ENCODE measurements at places on chromosomes 7 and 10.

DNA sequence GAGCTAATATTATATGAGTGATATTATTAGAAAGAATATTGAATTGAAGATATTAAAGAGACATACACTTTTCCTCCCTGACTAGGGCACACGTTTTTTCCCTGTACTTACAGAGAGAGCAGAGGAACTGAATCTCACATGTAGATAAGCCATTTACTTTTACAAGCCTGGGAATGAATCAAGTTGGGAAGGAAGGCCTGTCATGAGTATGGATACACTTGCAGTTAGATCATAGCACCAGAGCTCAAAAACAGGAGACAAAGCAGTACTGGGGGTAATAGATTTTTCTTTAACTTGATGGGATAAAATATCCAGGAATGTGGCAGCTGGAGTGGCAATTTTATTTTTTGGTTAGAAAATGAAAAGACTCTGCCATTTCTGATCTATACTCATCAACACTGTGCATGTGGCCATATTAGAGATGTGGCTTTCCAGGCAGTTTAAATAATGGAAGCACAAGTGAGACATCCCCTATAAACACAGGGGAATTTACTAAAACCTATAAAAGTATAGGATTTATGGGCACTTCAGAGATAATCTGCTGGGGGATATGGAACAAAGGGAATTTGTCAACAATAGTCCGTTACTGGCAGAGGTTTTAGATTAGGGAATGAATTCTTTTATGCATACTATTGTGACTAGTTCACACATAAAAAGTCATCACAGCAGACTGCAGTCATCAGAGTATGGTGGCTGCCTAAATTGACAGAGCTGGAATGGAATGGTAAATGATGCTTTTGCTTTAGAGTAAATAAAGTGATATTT, 657.7 kb upstream of the MBL2 start:
- DNase-seq, result no peak

GRCh38 chr10:127210936-127211466, 14.6 kb upstream of the INSYN2A start:
- DNase-seq, result no peak

DNA sequence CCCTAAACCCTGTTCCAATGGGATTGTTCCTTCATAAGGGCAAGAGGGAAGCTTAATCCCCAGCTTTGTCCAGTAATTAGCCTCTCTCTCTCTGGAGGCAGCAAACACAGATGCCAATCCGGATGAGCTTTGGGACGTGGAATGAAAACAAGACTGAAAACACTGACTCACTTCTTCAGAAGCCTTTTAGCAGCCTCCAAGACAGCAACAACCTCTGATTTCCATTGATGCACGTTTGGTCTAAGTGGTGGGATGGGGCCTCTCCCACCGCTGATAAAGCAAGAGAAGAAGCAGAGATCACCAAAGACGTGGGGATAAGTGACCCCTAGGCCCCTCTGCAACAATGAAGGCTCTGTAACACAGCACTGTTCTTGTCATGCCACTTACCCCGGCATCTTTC, 5.8 kb upstream of the GFRA1 start:
- no peak for DNase-seq

- no peak for DNase-seq
Measured at GRCh38 chr7:47600199-47601118, 18.5 kb upstream of the TNS3 start.

DNA sequence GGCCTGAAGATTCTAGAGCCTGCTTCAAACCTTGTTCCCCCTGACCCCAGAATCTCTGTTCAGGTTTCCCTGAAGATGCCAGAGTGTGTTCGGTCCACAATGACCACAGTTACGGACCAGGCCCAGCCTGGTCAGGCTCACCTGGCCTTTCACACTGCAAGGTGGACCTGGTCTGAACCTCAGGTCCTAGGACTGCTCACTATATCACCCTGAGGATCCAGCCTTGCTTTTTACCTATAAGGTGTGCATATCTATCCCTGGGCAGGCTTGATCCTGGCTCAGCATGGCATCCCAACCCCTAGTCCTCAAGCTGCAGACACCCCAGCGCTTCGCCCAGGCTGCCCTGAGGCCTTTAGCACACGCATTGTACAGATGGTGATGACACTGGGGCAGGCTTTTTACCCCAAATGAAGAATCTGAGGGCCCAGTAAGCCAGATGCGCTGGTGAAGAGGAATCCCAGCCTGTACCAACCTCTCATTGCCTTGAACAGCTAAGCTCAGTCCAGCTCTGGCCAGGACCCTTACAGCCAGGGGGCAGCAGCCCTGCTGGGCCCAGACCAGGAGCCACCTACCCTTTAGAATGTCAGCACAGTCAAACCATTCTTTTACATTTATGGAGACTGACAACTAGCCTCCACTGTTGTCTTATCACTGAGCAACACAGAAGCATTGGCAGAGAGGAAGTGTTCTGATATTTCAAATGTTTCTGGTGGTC, 28.0 kb downstream of the MAT1A start:
- DNase-seq, result no peak

GRCh38 chr7:45255187-45255586, 97.6 kb downstream of the RAMP3 start:
- no peak for DNase-seq

GRCh38 chr10:29537799-29538198, 97.0 kb downstream of the SVIL start:
- no peak for DNase-seq

DNA sequence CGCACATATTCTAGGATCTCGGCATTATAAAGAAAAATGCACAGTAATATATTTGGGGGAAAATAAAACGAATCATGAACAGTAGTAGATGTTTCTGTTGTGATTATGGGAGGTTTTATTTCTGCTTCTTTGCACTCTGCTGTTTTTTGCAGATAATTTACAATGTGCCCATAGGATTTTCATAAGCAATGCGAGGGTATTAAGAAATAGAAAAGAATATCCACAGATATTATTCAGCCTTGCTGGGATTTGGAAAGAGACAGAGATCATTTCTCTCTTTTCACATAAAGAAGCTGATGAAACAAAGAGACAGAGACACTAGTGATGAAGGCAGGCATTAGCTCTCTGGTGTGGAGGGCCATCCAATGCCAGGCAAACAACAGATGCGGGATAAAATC, 158.6 kb downstream of the KCNMA1 start:
- DNase-seq, result no peak

DNA sequence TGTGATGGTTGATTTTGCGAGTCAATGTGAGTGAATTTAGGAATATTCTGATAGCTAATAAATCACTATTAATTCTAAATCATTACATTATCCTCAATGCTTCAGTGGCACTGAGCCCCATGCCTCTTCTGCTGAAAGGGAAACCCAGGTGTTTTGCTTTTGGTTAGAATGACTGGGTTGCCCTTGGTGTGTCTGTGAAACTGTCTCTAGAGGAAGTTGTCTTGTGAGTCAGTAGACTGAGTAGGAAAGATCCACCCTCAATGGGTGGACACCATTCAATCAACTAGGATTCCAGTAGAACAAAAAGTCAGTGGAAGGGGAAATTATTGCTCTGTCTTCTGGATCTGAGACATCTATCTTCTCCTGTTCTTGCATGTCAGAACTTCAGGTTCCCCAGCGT, 472.4 kb downstream of the ANKRD7 start:
- no peak for DNase-seq

- no peak for DNase-seq
Measured at GRCh38 chr7:66326501-66327215, 121.5 kb downstream of the TPST1 start.

- no peak for DNase-seq
Measured at GRCh38 chr7:92880212-92881090, 44.1 kb upstream of the CDK6 start.

GRCh38 chr10:70500368-70500767, 21.8 kb downstream of the PALD1 start:
- DNase-seq, result no peak

DNA sequence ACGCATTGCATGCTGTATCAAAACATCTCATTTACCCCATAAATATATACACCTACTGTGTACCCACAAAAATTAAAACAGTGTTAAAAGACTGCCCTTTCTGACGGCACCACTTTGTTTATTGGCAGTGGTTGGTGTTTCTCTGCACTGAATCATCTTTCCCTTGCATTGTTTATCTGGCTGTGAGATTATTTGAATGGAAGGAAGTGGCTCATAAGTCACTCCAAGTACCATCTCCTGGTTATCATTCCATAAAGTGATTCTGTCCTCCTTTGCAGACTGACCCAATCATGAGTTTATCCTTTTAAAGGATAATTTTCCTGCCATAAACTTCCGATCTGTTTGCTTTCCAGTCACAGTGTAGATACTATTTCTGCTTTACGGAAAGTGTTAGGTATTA, 183.8 kb downstream of the CAMK1D start:
- no peak for DNase-seq

DNA sequence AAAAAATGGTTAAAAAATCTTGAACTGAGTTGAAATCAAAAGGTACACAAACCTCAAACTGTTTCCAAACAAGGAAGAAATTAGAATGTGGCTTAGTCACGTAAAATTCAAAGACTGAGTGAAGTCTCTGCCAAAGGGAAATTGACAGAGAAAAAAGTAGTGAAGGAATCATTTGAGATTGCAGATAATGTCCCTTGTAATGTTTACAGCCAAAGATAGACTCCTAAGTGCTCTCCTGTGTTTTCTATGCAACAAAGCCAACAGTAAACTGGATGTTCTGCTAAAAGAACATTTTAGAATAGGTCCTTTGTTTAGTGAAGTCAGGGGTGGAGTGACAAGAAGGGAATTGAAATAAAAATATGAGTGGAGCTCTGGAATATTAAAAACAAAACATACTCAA, 117.9 kb downstream of the ITGA8 start:
- no peak for DNase-seq

DNA sequence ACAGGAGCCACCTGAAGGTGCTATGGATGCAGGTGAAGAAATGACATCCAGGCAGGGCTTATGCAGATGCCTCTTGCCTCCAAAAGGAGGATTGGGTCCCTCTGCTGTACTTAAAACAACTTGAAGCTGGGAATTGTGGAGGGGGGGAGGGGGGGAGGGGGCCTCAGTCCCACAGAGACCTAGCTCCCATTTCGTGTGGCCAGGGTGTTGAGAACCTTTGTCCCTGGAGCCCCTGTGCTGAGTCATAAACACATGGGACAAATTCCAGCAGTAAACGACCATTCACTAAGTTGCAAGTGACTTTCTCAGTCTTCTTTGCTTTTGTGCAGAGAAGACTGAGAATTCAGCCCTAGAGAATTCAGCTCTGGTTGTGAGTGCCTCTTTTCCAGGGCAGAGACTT, 96.5 kb upstream of the PODXL start:
- DNase-seq, result no peak

Measured in NCI-H1417 treated with DMSO at 0.1 percent for 48 hours (cell line).